Smooth muscle cell of trachea (primary cell): ENCODE measurements at places on chromosomes 13 and 19. TPM values are rescaled to one million over a fixed set of nuclear protein-coding genes. Genes with fewer than 3 reads are reported as not detected.

Gene ZIC5
- not detected in 2 replicates for total RNA-seq

Gene LILRB2
- not detected in 2 replicates for total RNA-seq

Gene CYP4F11
- not detected in 2 replicates for total RNA-seq

Gene ZNF573
- 6.5 and 8.4 TPM in 2 replicates for total RNA-seq

Gene DCT
- 0.17 TPM in 1 of 2 replicates, not detected in the other for total RNA-seq

Gene FXYD3
- not detected in 2 replicates for total RNA-seq

Gene ZNF221
- total RNA-seq, result 12.9 and 20.5 TPM in 2 replicates

Gene SERP2
- total RNA-seq, result 8.3 and 10.1 TPM in 2 replicates

Gene TEX101
- total RNA-seq, result not detected in 2 replicates

Gene WDR87
- total RNA-seq, result under 0.01 TPM in 1 of 2 replicates, not detected in the other

Gene KLHL1
- total RNA-seq, result not detected in 2 replicates

Gene NDUFA7
- 8.4 and 19.8 TPM in 2 replicates for total RNA-seq

Gene SWSAP1
- 0.50 and 0.87 TPM in 2 replicates for total RNA-seq

Gene ZNF763
- total RNA-seq, result 2.2 and 2.8 TPM in 2 replicates

Gene BRSK1
- 4.0 and 5.2 TPM in 2 replicates for total RNA-seq

Gene FOXO1
- total RNA-seq, result 0.73 and 0.83 TPM in 2 replicates

Gene HPN
- total RNA-seq, result not detected in 2 replicates

Gene RPL18A
- 1,057 and 1,473 TPM in 2 replicates for total RNA-seq

Gene TPM4
- 1,096 and 1,158 TPM in 2 replicates for total RNA-seq

Gene SLC27A1
- total RNA-seq, result 33.6 and 62.2 TPM in 2 replicates

Gene LPAR2
- total RNA-seq, result 1.2 and 2.6 TPM in 2 replicates

Gene FCHO1
- 0.29 and 0.83 TPM in 2 replicates for total RNA-seq

Gene HS6ST3
- not detected in 2 replicates for total RNA-seq

Gene SPTBN4
- total RNA-seq, result 12.9 and 18.4 TPM in 2 replicates

Gene RUVBL2
- total RNA-seq, result 175 and 353 TPM in 2 replicates

Gene TEX26
- total RNA-seq, result 0.44 and 0.50 TPM in 2 replicates

Gene ZNF546
- total RNA-seq, result 7.0 and 10.6 TPM in 2 replicates

Gene KLK12
- total RNA-seq, result not detected in 2 replicates

Gene MEF2B
- 0.17 TPM in 1 of 2 replicates, not detected in the other for total RNA-seq

Gene TUBA3C
- total RNA-seq, result 0.15 TPM in 1 of 2 replicates, not detected in the other

Gene PTH2
- not detected in 2 replicates for total RNA-seq

Gene FGF21
- total RNA-seq, result not detected in 2 replicates

Gene SAFB2
- total RNA-seq, result 34.9 and 35.3 TPM in 2 replicates

Gene ZNF99
- not detected in 2 replicates for total RNA-seq

Gene SCEL
- total RNA-seq, result not detected in 2 replicates

Gene FREM2
- not detected in 2 replicates for total RNA-seq

Gene ZIK1
- 7.0 and 8.1 TPM in 2 replicates for total RNA-seq

Gene CAPNS1
- 413 and 501 TPM in 2 replicates for total RNA-seq

Gene SYT5
- 0.15 and 0.17 TPM in 2 replicates for total RNA-seq

Gene GDF15
- 37.7 and 138 TPM in 2 replicates for total RNA-seq

Gene SLC8A2
- total RNA-seq, result 0.33 TPM in 1 of 2 replicates, not detected in the other

Gene TNFRSF19
- total RNA-seq, result 117 and 144 TPM in 2 replicates

Gene NCR1
- total RNA-seq, result not detected in 2 replicates

Gene LRFN3
- total RNA-seq, result 2.5 and 6.3 TPM in 2 replicates

Gene HRC
- not detected in 2 replicates for total RNA-seq
